Bronchial smooth muscle cell (primary cell): ENCODE measurements at places on chromosomes 11 and 22. TPM values are rescaled to one million over a fixed set of nuclear protein-coding genes. Genes with fewer than 3 reads are reported as not detected.

Gene GDPD4
- total RNA-seq, result not detected in 2 replicates

Gene POU2AF1
- not detected in 2 replicates for total RNA-seq

Gene PTDSS2
- 34.9 and 37.8 TPM in 2 replicates for total RNA-seq

Gene SAA4
- total RNA-seq, result not detected in 2 replicates

Gene STK33
- total RNA-seq, result 0.94 and 1.4 TPM in 2 replicates

Gene SPDYC
- total RNA-seq, result not detected in 2 replicates

Gene IL10RA
- total RNA-seq, result 0.26 TPM in 1 of 2 replicates, not detected in the other

Gene GP1BB
- 0.52 and 0.79 TPM in 2 replicates for total RNA-seq

Gene BET1L
- total RNA-seq, result 17.8 and 19.1 TPM in 2 replicates

Gene ACCSL
- not detected in 2 replicates for total RNA-seq

Gene MDK
- total RNA-seq, result 23.0 and 53.0 TPM in 2 replicates
